Midbrain (tissue), 1 donor: ENCODE measurements at places on chromosomes 1 and 21.
A peak's percentile ranks its signal among the peaks of the same experiment; 100 is the strongest.

DNA sequence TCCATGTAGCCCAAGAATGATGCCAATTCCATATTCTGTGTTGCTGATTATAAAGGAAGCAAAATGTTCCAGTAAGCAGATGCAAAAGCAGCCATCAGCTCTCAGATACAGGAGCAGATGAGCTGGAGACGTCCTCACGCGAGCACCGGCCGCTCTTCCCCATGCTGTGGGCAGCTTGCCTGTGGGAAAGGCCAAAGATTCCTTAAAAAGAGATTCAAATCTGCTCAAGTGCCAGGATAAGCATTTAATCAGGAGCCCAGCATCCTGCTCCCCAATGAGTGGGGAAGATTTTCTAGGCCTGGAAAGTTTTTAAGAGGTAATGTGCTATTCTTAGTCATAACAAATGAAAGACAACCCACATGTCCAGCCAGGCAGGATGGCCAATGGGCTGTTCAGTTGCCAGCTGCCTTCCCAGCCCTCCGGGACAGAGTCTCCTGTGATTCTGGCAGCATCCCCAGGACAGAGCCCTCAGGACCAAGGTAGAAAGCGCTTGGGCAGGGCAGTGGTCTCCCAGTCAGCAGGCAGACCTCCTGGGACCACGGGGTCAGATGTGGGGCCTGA lies 108.2 kb upstream of the TMPRSS2 start:
- no peak for DNase-seq

DNA sequence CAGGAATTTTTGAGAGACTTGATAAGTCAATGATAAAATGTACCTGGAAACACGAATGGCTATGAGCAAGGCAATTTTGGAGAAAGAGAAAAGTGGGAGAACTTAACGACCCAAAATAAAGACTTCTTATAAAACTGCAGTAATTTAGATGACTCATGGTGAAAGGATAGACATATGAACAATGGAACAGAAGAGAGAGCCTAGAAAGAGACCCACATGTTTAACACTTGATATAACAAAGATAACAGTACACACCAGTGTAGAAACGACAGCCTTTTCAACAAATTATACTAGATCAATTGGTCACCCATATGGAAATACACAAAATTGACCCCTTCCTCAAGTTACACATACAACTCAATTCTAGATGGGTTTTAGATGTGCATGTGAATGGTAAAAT lies 117.5 kb upstream of the GALNT2 start:
- DNase-seq = no peak

- no peak for DNase-seq
These were observed 8.2 kb downstream of the IGSF9 start for GRCh38 chr1:159937054-159937750.

DNA sequence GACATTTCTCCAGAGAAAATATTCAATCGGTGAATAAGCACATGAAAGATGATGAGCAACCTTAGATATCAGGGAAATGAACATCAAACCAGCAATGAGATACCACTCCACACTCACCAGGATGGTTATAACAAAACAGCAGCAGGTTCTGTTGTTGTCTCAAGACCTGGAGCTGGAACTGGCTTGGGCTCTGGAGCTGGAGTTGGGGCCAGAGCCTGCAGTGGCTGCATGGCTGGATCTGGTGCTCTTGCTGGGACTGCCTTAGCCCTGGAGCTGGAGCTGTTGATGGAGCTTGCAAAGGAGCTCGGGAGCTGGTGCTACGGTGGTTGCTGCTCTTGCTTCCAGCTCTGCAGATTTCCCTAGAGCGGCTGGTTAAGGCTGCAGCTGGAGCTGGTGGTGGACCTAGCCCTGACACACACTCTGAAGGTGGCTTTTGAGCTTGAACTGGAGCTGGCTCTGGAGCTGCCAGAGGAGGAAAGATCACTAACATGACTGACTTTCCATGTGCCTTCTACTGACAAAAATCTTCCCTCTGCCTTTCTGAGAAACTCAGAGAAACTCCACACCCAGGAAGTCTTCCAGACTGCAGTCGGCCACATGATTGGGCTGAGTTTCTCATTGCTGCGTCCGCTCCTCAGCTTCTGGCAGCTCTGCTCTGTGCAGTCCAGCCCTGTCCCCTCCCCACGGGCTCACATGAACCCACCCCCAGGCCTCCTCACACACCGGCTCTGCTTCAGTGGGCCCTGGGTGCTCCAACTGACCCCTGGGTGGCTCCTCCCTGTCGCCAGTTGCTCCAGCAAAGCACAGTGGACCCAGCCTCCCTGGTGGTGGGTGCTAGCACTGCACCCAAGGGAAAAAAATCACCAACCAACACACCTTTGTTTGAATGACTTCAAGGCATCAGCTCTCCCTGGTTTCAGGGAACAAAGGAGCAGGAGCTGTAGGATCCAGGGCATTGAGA lies 139.1 kb upstream of the FMN2 start:
- no peak for DNase-seq

DNA sequence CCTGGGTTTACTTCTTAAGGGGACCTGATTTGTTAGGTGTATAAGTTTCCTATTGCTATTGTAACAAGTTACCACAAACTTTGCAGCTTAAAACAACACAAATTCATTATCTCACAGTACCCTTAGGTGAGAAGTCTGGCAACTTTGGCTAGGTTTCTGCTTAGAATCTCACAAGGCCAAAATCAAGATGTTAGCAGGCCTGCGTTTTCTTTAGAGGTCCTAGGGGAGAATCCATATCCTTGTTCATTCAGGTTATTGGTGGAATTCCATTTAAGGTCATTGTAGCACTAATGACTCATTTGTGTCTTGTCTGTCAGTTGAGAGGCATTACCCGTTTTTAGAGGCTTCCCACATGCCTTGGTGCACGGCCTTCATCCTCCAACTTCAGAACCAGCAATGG lies 8.2 kb upstream of the SH2D1B start:
- no peak for DNase-seq

DNA sequence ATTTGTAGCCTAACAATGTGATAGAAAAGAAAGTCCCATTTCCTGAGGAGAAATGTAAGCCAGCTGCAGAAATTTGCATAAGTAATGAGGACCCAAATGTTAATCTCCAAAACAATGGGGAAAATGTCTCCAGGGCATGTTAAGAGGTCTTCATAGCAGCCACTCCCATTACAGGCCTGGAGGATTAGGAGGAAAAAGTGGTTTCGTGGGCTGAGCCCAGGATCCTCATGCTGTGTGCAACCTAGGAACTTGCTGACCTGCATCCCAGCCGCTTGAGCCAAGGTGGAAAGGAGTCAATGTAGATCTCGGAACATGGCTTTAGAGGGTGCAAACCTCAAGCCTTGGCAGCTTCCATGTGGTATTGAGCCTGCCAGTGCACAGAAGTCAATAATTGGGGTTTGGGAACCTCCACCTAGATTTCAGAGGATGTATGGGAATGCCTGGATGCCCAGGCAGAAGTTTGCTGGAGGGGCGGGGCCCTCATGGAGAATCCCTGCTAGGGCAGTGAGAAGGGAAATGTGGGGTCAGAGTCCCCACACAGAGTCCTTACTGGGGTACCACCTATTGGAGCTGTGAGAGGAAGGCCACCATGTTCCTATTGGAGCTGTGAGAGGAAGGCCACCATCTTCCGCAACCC lies 14.2 kb upstream of the F13B start:
- no peak for DNase-seq

DNA sequence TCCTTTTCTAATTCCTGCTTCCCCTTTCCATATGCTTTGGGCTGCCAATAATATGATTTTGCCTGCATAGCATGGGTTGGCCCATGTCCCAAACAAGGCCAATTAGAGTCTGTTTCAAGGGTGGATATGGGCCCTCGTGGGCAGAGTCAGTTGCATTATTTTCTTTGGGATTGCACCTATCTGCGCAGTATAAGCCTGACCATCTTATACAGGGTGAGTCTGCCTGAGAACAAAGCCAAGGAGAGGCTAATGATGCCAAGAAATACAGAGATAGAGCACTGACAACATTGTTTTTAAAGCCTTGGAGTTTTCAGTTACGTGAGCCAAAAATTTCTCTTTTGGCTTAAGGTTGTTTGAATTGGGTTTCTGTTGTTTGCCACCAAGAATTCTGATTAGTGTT lies 18.6 kb downstream of the OVAAL start:
- no peak for DNase-seq

DNA sequence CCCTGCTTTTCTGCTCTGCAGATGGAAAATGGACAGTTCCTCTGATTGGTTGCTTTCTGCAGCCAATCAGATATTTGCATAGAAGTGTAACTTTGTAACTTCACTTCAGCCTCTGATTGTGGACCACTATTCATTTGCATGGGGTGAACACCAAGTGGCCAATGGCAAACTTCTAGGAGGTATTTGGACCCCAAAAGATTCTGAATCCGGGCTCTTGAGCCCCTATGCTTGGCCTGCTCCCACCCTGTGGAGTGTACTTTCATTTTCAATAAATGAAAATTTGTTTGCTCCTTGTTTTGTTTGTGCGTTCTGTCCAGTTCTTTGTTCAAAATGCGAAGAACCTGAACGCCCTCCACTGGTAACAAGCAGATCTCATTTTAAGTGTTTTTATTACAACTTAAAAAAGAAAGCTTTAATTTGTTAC lies 6.4 kb upstream of the GSTM4 start:
- peak; percentile 51 for DNase-seq

GRCh38 chr1:206469411-206469932 lies 804 bp upstream of the IKBKE start:
- DNase-seq = no peak

- DNase-seq = no peak
These were observed 272.9 kb downstream of the NEGR1 start for GRCh38 chr1:72009173-72010093.

DNA sequence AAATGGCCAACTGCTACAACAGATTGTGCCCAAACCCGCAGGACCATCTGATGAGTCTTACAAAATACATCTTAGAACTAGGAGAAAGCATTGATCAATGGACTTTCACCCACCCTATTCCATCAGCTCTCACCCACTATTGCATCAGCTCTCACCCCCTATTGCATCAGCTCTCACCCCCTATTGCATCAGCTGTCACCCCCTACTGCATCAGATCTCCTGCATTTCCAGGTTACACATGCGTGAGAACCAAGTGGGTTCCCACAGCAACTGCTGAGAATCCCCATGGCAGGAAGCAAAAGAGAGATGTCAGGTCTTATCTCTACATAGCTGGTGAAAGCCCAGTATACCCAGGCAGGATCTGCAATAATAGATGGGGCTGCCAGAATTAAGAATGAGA lies 533.5 kb downstream of the LTN1 start:
- no peak for DNase-seq

DNA sequence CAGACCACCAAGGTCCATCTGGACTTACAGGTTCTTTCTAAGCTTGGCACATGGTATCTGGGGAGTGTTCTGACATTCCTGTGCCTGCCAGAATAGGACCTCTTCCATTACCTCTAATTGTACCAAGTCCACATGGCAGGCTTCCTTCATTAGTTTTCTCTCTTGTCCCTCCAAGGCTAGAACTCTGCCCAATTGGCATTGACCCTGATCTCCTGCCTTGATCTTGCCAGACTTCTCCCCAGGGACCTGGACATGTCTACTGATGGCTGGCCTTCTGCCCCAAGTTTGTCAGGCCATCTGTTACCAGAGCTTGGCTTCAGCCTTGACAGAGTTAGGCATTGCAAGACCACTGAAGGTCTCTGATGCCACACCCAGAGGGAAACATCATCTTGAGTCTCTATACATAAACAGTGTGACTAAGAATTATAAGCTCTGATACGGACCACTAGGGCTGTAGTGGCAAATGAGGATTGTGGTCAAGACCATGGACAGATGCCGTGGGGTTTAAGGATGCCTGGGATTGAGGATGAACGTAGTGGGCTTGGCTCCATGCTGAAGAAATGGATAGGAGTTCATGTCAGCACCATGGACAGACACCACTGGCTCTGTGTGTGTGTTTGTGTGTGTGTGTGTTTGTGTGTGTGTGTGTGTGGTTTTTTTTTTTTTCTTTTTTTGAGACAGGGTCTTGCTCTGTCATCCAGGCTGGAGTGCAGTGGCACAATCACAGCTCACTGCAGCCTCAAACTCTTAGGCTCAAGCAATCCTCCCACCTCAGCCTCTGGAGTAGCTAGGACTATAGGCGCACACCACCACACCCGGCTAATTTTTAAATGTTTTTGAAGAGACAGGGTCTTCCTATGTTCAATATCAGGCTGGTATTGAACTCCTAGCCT lies 19.5 kb upstream of the PSMB2 start:
- no peak for DNase-seq

- DNase-seq = no peak
These were observed 23.6 kb downstream of the SYF2 start for GRCh38 chr1:25208561-25209222.

GRCh38 chr1:23366598-23366997 lies 3.0 kb downstream of the ZNF436 start:
- DNase-seq = no peak

- DNase-seq = no peak
These were observed 57.9 kb upstream of the FGGY start for GRCh38 chr1:59238993-59239392.

GRCh38 chr1:171509191-171509590 lies 23.9 kb downstream of the PRRC2C start:
- DNase-seq = no peak

GRCh38 chr1:200483491-200484143 lies 73.8 kb upstream of the ZNF281 start:
- DNase-seq = no peak

- no peak for DNase-seq
These were observed 228.4 kb downstream of the DAB1 start for GRCh38 chr1:57195436-57195941.

GRCh38 chr1:24248859-24249258 lies 61.8 kb upstream of the IFNLR1 start:
- DNase-seq = no peak

- no peak for DNase-seq
These were observed 114.6 kb upstream of the KIAA0040 start for GRCh38 chr1:175307160-175307559.

DNA sequence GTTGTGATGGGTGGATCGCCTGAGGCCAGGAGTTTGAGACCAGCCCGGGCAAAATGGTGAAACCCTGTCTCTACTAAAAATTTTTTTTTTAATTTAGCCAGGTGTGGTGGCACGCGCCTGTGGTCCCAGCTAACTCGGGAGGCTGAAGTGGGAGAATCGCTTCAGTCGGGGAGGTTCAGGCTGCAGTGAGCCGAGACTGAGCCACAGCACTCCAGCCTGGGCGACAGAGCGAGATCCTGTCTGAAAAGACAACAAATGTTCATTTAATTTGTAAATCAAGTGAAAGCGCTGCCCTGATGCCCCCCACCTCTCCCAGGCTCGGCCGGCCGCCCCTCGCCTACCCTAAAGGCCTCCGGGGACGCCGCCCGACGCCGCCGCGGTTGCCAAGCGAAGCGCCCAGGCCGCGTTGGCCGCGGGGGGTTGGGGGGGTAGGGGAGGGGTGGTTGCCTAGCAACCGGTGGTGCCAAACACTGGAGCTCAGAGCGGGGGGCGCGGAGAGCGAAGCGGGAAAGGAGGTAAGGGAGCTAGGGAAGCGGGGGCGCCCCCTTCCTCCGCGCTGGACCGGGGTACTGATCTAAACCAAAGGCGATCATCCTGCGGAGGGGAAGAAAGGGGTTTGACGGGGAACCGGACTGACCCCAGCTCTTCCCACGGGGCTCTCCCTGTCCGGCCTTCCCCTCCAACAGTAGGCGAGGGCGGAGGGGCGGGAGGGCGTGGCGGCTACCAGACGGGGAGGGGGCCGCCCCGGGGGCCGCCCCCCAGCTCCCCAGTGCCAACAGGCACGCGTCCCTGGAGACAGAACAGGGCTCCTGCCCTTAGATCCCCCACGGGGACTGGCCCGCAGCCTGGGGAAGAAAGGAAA lies at the start of gene TEKT2:
Gene TEKT2, plus strand, starts transcription at position 460 of the 862 bp plus-strand sequence. CDS start 828 bp downstream, outside the sequence.
- peak; percentile 55 for DNase-seq
